Non-pigmented ciliary epithelial cell (primary cell): ENCODE measurements at places on chromosomes 3 and 15.

GRCh38 chr3:43087249-43087776 lies 18.6 kb downstream of the POMGNT2 start:
- DNase-seq: no peak

- DNase-seq: peak; percentile 72
Observed at GRCh38 chr3:196159952-196160804, 51.0 kb downstream of the ZDHHC19 start.

DNA sequence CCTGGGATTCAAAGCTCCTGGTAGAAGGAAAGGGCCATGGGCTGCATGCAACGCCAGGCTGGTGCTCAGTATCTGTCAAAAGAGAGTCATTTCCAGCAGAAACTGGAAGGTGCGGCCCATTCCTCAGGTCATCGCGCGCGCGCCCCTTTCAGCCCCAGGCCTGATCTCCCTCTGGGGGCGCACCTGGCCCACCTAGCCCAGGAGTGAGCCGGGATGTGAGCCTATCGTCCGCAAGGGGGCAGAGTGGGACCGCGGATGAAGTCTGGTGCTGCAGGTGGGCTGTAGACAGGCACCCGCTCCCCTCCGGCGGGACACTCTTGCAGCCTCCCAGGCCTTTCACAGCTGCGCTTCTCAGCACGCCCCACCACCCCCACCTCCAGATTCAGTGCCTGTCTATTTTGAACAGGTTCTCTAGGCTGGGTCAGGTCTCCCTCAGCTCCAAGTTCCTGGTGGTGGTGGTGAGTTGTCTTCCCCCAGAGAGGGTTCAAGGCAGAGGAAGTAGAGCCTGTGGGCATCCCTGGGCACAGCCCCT lies 5.8 kb upstream of the RPL29 start:
- no peak for DNase-seq

- no peak for DNase-seq
Observed at GRCh38 chr15:75198560-75199356, 2.9 kb upstream of the C15orf39 start.

- DNase-seq: no peak
Observed at GRCh38 chr3:135758961-135759360, 206.6 kb upstream of the PPP2R3A start.
